ENCODE measurements at places on chromosomes 13 and 19. TPM values are rescaled to one million over a fixed set of nuclear protein-coding genes. Genes with fewer than 3 reads are reported as not detected.

DNA sequence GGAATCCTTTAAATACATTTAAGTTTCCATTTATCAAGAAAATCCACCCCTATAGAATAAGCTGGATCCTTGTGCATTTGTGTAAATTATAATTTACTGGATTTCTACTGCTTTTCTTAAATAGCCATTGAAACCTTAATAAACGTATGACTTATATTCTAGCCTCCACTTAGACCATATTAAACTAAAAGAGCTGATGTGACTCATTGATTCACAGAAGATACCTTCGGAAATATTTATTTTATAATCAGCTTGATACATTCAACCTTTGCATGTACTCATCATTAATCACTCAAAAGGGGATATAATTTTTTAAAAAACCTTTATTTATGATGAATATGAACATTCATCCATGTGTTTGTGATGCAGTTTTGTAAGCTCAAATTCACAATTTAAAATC lies 136.3 kb downstream of the SPRY2 start:
- DNase-seq: no peak

Gene C13orf42
- polyA plus RNA-seq: not detected

DNA sequence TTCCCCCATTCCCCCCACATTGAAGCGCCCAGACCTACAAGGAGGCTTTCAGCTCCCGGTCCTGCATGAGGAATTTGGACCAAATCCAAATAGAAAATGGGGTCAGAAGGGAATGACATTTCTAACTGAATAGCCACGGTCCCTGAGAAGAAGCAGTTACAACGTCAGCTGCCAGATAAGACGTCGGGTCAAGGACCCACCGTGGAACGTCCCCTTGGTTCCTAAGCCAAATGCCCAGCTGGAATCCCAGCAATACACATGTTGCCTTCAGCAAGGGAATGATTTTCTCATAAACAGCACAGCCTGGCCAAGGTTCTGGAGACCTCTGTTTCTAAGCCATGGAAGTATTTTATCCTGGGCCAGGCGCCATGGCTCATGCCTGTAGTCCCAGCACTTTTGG lies 109.1 kb upstream of the PEG3 start:
- no peak for DNase-seq

Gene TLE2
- 1.9 TPM for polyA plus RNA-seq

- no peak for DNase-seq
These were observed 1.6 kb downstream of the LSM7 start for GRCh38 chr19:2326699-2327360.

- DNase-seq: peak; percentile 64
These were observed 14.5 kb downstream of the NLRP12 start for GRCh38 chr19:53809518-53810186.

DNA sequence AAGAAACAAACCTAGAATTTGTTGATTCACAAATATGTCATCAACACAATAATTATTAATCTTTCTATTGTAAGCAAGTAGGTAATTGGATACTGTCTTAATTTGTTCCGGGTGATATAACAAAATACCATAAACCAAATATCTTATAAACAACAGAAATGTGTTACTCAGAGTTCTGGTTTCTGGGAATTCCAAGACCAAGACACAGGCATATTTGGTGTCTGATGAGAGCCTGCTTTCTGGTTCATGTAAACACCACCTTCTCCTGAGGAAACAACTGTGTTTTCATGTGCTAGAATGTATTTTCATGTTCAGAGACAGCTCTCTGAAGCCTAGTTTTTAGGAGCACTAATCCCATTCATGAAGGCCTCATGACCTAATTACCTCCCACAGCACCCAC lies 1819.5 kb downstream of the SLITRK5 start:
- no peak for DNase-seq

- DNase-seq: no peak
These were observed 7.3 kb downstream of the TTC9B start for GRCh38 chr19:40210889-40211288.

GRCh38 chr19:38665950-38666662 lies 18.7 kb downstream of the ACTN4 start:
- no peak for DNase-seq

Gene RABAC1
- polyA plus RNA-seq: 247 TPM

- DNase-seq: no peak
These were observed 4.3 kb upstream of the PDCD2L start for GRCh38 chr19:34399886-34400285.

GRCh38 chr13:30832845-30833332 lies 73.2 kb upstream of the MEDAG start:
- DNase-seq: peak; percentile 38

GRCh38 chr19:33802001-33802400 lies 5.3 kb downstream of the KCTD15 start:
- DNase-seq: no peak

Gene PRR22
- 2.2 TPM for polyA plus RNA-seq

Measured in A549 (cell line).